Body of pancreas (tissue), 4 donors: ENCODE measurements at places on chromosomes 4 and X. TPM values are rescaled to one million over a fixed set of nuclear protein-coding genes. Genes with fewer than 3 reads are reported as not detected.

Gene SSX3
- total RNA-seq, result not detected

Gene HPGDS
- total RNA-seq, result 3.6 TPM

Gene FGA
- total RNA-seq, result not detected

DNA sequence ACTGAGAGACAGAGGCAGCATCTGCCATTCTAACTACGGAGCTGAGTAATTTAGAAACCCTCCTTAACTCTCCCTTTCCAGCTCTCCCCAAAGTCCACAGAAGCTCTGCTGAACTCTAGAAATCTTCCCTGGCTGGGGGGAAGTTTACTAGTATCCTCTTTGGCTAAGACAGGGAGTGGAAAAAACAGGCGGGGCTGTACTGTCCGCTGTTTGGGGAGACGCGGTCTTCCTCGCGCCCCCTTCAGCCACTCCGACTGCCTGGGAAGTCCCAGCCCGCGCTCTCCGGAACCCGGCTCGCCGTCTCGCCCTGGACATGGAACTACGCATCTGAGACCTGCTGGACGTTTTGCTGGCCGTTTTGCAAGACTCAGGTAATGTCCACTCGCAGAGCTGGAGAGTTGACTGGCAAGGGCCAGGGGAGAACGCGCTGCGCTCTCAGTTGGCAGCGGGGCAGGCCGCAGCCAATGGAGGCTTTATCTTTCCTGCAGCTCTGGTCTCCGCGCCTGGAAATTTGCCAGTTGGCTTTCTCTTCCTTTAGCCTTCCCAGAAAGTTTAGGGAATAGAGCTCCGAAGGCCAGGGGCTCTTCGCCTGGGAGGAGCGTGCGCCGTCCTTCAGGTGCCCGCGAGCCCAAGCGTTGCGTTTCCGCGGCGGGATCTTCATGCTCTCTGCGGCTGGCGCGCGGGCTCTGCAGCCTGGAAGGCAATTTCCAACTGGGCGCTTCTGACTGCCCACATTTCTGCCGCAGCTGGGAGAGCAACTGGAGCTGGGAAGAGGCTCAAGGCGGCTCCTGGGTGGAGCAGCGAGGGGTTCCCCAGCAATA, 892 bp downstream of the IL1RAPL2 start:
- no peak for DNase-seq
- peaks cover 14% of the 10 kb centered on the region for H3K4me1 ChIP-seq
- no peaks in the 10 kb centered on the region for H3K27me3 ChIP-seq

DNA sequence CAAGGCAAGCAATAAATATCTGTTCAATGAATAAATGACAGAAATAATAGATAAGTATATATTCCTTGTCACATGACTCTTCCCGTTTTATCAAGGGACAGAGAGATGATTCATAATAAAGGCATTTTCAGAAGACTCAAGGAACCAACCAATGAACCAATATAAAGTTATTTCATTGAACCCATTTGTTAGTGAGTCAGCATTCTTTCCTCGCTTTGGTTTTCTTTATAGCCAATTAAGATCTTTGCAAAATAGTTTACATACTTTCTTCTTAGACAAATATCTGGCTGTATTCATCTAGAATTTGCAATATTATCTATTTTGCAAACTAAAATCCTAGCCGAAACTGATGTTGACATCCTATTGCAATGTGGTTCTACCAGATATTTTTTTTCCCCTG, 269.4 kb downstream of the IL15 start:
- DNase-seq, result no peak
- H3K4me3 ChIP-seq, result no peak overlapping the region
- no peaks in the 10 kb centered on the region for H3K4me1 ChIP-seq
- no peak overlapping the region for H3K27ac ChIP-seq
- H3K27me3 ChIP-seq, result no peaks in the 10 kb centered on the region

DNA sequence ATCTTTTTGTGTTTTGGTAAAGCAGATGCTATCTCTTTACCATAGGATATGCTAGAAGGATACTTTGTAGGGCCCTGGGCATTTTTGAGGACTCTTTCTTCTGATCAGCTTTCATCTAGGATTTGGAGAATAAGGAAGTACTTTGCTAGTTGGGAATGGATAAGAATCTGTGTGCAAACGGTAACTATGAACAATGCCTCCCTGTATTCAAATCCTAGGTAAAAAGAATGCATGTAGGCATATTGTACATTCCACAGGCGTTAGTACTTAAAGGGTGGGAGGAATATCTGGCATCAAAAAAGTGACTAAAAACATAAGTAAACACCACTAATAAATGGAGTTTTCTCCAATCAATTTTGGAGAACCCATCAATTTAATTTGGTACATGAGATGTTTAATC, 59.7 kb downstream of the SH3BGRL start:
- H3K27me3 ChIP-seq, result no peaks in the 10 kb centered on the region
- DNase-seq, result no peak
- no peak overlapping the region for H3K4me3 ChIP-seq
- H3K4me1 ChIP-seq, result peaks cover 14% of the 10 kb centered on the region
- no peaks in the 10 kb centered on the region for H3K36me3 ChIP-seq

- no peaks in the 10 kb centered on the region for H3K36me3 ChIP-seq
- no peak overlapping the region for H3K4me3 ChIP-seq
- no peaks in the 10 kb centered on the region for H3K27me3 ChIP-seq
- no peaks in the 10 kb centered on the region for H3K4me1 ChIP-seq
- no peak for DNase-seq
These were observed 304.7 kb upstream of the TAPT1 start for GRCh38 chr4:16530688-16531635.

DNA sequence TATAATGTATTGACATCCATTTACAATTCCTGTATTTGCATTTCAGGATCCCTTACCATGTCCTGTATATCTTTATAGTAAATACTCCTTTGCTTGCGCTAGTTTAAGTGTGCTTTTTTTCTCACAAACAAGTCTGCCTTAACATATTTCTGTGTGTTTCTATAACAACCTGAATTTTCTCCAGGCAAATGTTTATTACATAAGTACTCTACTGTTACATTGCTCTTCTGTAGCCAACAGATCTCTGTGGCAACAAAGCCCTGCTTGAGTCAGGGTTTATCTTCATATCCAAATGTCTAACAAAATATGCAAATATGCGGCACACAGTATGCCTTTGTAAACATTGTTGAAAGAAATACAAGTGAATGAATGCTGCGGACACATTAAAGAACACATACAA, 625.5 kb downstream of the TLL1 start:
- no peaks in the 10 kb centered on the region for H3K4me1 ChIP-seq
- DNase-seq, result no peak
- no peak overlapping the region for H3K27ac ChIP-seq
- no peaks in the 10 kb centered on the region for H3K27me3 ChIP-seq
- no peaks in the 10 kb centered on the region for H3K36me3 ChIP-seq

DNA sequence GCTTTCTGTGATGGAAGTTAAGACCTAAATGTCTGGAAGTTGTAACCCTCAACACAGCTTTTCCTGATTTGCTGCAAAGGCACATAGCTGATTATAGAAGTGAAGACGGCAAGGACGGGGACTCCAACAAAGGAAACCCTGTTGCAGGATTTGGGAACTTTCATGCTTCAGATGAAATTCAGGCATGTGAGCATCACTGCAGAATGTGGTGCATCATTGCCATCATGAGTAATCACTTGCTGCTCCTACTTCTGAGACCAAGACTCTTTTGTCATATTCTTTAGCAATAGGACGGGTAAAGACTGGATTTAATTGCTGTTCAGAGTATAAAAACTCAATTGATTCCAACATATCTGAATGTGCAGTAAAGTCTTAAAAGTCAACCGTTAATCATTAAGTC, 35.8 kb downstream of the YIPF6 start:
- H3K36me3 ChIP-seq, result no peaks in the 10 kb centered on the region
- DNase-seq, result no peak
- no peaks in the 10 kb centered on the region for H3K27me3 ChIP-seq
- no peak overlapping the region for H3K27ac ChIP-seq
